ENCODE measurements at places on chromosomes 6 and 20.

GRCh38 chr6:51386347-51386836 is 567.7 kb downstream of the TFAP2B start:
- DNase-seq = no peak

DNA sequence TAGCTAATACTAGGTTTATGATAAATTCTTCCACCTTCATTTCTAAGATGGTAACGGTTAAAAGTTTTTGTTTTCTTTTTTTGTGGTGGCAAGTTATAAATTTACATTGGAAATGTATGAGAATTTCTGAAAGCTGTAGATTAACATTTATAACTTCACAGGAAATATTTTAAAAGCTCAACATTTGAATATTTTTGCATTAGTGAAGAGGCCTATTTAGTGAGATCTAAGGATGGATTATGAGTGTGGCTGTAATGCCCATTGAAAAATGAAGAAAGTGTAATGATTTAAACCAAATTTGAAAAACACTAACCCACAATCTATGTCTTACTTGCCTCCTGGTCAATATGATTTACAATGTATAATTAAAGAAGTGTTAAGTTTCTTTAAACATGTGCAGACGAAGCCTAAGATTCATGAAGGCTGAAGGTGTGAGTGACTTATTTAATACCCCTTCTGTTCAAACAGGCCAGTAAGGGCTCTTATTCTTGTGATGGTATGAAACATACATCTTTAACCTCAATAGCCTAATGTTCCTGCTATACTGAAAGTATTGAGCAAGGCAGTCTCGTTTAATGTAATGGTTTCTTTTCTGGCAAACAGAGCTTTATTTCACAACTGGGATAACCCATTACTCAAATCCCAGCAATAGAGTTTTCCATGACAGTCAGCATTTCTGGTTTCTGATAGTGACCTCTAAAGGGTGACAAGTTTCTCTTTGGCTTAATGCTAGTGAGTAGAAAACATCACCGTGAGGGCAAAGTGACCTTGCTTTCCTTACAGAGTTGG is 13.2 kb downstream of the HDGFL1 start:
- DNase-seq = no peak

DNA sequence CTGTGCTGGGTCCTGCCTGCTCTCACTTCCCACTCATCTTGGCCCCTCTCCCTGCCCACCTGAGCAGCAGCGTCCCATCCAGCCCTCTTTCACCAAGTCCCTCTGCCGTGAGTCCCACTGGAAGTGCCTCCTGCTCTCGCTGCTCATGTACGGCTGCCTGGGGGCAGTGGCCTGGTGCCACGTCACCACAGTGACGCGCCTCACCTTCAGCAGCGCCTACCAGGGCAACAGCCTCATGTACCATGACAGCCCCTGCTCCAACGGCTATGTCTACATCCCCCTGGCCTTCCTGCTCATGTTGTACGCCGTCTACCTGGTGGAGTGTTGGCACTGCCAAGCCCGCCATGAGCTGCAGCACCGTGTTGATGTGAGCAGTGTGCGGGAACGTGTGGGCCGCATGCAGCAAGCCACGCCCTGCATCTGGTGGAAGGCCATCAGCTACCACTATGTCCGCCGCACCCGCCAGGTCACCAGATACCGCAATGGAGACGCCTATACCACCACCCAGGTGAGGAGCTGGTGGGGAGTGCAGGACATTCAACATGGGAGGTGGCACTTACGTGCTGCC is 2.8 kb downstream of the TMEM151B start:
- no peak for DNase-seq

DNA sequence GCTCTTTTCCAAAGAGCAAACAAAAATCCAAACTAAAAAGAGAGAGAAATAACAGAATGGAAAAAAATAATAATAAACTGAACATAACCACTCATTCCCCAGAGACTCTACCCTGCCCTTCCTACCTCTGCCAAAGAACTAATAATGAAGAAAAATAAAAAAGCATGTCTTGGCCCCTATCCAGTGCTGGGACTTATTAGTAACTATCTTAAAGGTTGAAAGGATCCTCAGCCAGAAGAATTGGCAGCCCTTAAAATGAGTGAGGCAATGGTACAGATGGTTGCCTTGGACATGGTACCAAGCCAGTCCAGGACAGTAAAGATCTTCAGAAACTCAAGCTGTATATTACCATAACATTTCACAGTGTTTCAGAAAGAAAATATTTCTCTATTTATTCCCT is 279.3 kb downstream of the HACE1 start:
- no peak for DNase-seq

DNA sequence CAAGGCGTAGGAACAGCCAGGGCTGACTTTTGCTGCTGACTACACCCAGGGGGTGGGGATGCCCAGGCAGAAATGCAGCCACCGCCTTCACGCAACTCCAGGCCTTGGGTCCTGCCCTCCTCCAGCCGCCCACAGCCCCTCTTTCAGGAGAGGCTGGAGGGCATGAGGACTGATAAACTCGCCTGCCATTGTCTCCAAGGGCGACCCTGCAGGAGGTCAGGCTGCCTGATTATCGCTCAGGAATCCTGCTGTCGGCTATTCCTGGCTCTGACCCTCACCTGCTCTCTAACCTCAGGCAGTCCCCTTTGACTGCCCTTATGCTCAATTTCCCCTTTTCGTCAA is 62.0 kb upstream of the HDDC2 start:
- DNase-seq = no peak

GRCh38 chr6:95240514-95240913 is 336.8 kb upstream of the MANEA start:
- no peak for DNase-seq

All from DMS79 treated with DMSO at 0.1 percent for 48 hours (cell line).